Endothelial cell of umbilical vein (primary cell): ENCODE measurements at places on chromosomes 2 and 18. TPM values are rescaled to one million over a fixed set of nuclear protein-coding genes. Genes with fewer than 3 reads are reported as not detected.

Gene ITGB1BP1
- total RNA-seq: 95.5 and 170 TPM in 2 replicates

GRCh38 chr2:159265171-159265576, 21.3 kb downstream of the WDSUB1 start:
- no peak overlapping the region for H3K4me3 ChIP-seq
- H3K36me3 ChIP-seq: no peaks in the 10 kb centered on the region
- H3K27me3 ChIP-seq: no peaks in the 10 kb centered on the region

Gene CLEC4F
- not detected in 2 replicates for total RNA-seq

DNA sequence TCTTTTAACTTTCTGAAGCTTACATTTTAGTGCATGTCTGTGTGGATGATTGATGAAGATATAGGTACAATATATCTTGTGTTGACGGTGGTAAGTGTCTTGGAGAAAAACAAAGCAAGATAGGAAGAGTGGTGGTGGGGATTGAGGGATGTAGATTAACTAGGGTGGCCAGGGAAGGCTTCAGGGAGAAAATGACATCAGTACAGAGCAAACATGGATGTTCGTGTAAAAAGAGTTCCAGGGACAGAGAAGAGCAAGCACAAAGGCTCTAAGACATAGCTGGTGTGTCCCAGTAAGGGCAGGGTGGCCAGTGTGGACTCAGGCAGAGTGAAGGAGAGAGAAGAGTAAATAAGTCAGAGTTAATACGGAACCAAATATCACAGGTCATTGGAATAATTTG, 2.7 kb upstream of the CERS6 start:
- H3K4me3 ChIP-seq: no peak overlapping the region
- no peak for DNase-seq
- no peak overlapping the region for H3K27ac ChIP-seq
- H3K36me3 ChIP-seq: no peaks in the 10 kb centered on the region
- H3K27me3 ChIP-seq: no peaks in the 10 kb centered on the region
- H3K4me1 ChIP-seq: peaks cover 10% of the 10 kb centered on the region

DNA sequence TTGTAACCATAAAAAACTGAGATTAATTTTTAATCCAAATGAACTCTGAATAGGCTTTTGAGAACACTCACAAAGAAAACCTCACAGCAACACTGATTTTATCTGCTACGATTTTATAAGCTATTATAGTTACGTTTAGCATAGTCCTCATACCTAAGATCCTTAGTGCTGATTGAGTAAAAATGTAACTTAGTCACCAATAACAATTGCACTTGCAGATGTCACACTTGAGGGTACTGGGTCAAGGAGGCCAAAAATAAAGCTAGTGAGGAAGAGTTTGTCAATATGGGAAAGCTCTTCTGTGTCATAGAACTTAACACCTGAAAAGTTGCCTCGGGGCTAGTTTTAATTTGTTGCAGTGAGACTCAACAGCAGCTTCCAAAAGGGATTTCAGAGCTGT, 706.5 kb upstream of the FAM98A start:
- H3K36me3 ChIP-seq: no peaks in the 10 kb centered on the region
- no peaks in the 10 kb centered on the region for H3K4me1 ChIP-seq
- no peak overlapping the region for H3K27ac ChIP-seq

- DNase-seq: no peak
- no peak overlapping the region for H3K4me3 ChIP-seq
- H3K36me3 ChIP-seq: no peaks in the 10 kb centered on the region
- no peak overlapping the region for H3K27ac ChIP-seq
Observed at GRCh38 chr2:95303191-95303919, 6.2 kb downstream of the KCNIP3 start.

GRCh38 chr18:23716516-23716915, 27.3 kb downstream of the LAMA3 start:
- H3K36me3 ChIP-seq: no peaks in the 10 kb centered on the region
- H3K4me1 ChIP-seq: peaks cover 19% of the 10 kb centered on the region
- DNase-seq: no peak
- no peak overlapping the region for H3K4me3 ChIP-seq
- H3K27me3 ChIP-seq: no peaks in the 10 kb centered on the region
- no peak overlapping the region for H3K27ac ChIP-seq

Gene CD8B
- total RNA-seq: not detected in 2 replicates

- H3K4me1 ChIP-seq: peaks cover 4% of the 10 kb centered on the region
- no peaks in the 10 kb centered on the region for H3K36me3 ChIP-seq
- no peak overlapping the region for H3K27ac ChIP-seq
- H3K4me3 ChIP-seq: no peak overlapping the region
- DNase-seq: no peak
- no peaks in the 10 kb centered on the region for H3K27me3 ChIP-seq
Observed at GRCh38 chr2:151729837-151730236, 4.4 kb downstream of the NEB start.

- no peak overlapping the region for H3K4me3 ChIP-seq
- H3K4me1 ChIP-seq: peaks cover 4% of the 10 kb centered on the region
- peaks cover 5% of the 10 kb centered on the region for H3K36me3 ChIP-seq
- no peak for DNase-seq
- no peaks in the 10 kb centered on the region for H3K27me3 ChIP-seq
Observed at GRCh38 chr2:64637931-64638330, 15.8 kb downstream of the SERTAD2 start.

- no peak for DNase-seq
- no peaks in the 10 kb centered on the region for H3K36me3 ChIP-seq
- no peak overlapping the region for H3K27ac ChIP-seq
- H3K27me3 ChIP-seq: peaks cover 15% of the 10 kb centered on the region
Observed at GRCh38 chr2:136225950-136226835, 108.2 kb upstream of the CXCR4 start.

Gene MAB21L4
- not detected in 2 replicates for total RNA-seq

Gene REG3G
- total RNA-seq: not detected in 2 replicates

- DNase-seq: no peak
- H3K27ac ChIP-seq: no peak overlapping the region
- no peaks in the 10 kb centered on the region for H3K36me3 ChIP-seq
- no peak overlapping the region for H3K4me3 ChIP-seq
- no peaks in the 10 kb centered on the region for H3K4me1 ChIP-seq
Observed at GRCh38 chr2:118642501-118642900, 204.9 kb downstream of the EN1 start.

DNA sequence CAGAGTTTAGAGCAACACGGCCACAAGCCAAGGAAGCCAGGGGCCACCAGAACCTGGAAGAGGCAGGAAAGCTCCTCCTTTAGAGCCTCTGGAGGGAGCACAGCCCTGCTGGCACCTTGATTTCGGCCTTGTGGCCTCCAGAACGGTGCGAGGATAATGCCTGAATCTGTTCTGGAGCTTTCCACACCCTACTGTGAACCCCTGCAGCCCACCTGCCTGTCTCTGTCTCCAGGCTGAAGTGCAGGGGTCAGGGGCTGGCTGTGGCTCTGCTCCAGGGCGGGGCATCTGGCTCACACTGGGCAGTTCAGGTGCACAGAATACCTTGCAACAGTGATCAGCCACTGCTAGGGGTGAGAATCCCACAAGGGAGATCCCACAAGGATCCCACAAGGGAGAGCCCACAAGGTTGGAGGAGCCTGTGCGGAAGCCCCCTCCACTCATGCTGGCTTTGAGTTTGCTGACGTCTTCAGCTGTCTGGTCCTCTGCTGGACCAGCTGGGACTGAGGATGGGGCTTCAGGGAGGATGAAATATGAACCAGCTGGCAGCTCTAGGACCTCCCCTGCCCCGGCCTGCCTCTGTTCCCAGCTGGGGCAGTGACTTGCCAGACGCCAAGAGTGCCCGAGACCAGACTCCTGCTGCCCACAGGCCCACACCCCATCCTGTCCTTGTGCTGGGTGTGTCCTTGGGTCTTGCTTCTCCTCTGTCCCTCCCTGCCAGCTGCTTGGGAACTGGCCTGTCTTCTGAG, 56.4 kb upstream of the OTOS start:
- H3K4me3 ChIP-seq: no peak overlapping the region
- no peaks in the 10 kb centered on the region for H3K4me1 ChIP-seq
- no peak for DNase-seq
- no peak overlapping the region for H3K27ac ChIP-seq

- DNase-seq: no peak
- no peak overlapping the region for H3K27ac ChIP-seq
Observed at GRCh38 chr18:4391859-4392258, 63.2 kb downstream of the DLGAP1 start.

- no peak overlapping the region for H3K27ac ChIP-seq
- no peak overlapping the region for H3K4me3 ChIP-seq
- no peaks in the 10 kb centered on the region for H3K36me3 ChIP-seq
- H3K27me3 ChIP-seq: no peaks in the 10 kb centered on the region
- no peak for DNase-seq
Observed at GRCh38 chr18:65592435-65592834, 158.4 kb upstream of the CDH7 start.

DNA sequence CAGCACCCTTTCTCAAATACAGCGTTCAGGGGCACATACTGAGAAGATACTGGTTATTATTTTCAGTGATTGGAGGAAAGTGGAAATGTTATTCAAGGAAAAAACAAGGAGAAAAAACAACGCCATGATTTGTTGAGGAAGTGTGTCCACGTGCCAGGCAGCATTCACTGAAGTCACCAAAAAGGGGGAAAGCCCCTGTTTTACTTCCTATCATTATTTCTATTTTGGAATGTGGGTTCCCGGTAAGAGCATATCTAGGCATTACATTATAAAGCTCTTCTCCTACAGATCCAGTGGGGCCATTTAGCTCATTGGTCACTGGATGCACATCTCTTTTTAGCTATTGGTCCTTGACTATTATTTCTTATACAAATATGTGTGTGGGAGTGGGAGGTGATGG, 518.7 kb downstream of the TXNL1 start:
- no peaks in the 10 kb centered on the region for H3K27me3 ChIP-seq
- no peak overlapping the region for H3K27ac ChIP-seq
- H3K4me1 ChIP-seq: peaks cover 6% of the 10 kb centered on the region
- H3K36me3 ChIP-seq: no peaks in the 10 kb centered on the region
- no peak for DNase-seq
- no peak overlapping the region for H3K4me3 ChIP-seq

GRCh38 chr2:159788253-159788652, 9.8 kb downstream of the CD302 start:
- H3K36me3 ChIP-seq: peaks cover 2% of the 10 kb centered on the region
- no peak overlapping the region for H3K27ac ChIP-seq
- peaks cover 18% of the 10 kb centered on the region for H3K4me1 ChIP-seq
- DNase-seq: no peak
- no peak overlapping the region for H3K4me3 ChIP-seq

DNA sequence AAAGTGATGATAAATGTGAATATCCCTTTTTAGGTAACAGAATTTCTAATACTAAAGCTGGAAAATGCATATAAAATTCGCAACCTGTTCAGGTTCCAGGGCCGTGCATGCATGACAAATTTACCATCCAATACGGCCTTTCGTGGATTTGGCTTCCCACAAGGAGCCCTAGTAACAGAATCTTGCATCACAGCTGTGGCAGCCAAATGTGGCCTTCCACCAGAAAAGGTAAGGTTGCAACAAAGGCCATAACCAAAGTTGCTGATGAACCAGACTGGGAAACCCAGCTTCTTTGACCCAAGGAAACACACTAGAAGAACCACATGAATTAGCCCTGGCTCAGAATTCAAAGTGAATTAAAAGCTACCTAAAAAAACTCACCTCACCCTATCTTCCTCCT, 49.6 kb upstream of the BZW1 start:
- H3K4me1 ChIP-seq: peaks cover 56% of the 10 kb centered on the region
- no peak overlapping the region for H3K27ac ChIP-seq
- H3K27me3 ChIP-seq: no peaks in the 10 kb centered on the region
- H3K36me3 ChIP-seq: no peaks in the 10 kb centered on the region

Gene SCYGR4
- not detected in 2 replicates for total RNA-seq

Gene BARD1
- total RNA-seq: 14.7 and 17.6 TPM in 2 replicates
